Urinary bladder (tissue), 4 donors: ENCODE measurements at places on chromosomes 1 and 21.

GRCh38 chr21:23695443-23695842 lies 1911.8 kb downstream of the MRPL39 start:
- DNase-seq = no peak

GRCh38 chr21:41390043-41390639 lies 28.3 kb downstream of the MX2 start:
- no peak for DNase-seq

DNA sequence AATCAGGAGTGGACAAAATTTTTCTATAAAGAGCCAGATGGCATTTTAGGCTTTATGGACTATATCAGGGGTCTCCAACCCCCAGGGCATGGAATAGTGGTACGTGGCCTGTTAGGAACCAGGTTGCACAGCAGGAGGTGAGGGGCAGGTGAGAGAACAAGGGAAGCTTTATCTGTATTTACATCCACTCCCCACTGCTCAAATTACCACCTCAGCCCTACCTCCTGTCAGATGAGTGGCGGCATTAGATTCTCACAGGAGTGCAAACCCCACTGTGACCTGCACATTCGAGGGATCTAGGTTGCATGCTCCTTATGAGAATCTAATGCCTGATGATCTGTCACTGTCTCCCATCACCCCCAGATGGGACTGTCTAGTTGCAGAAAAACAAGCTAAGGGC lies 13.9 kb downstream of the PHTF1 start:
- DNase-seq = no peak

GRCh38 chr21:34353182-34353581 lies 10.6 kb upstream of the KCNE2 start:
- DNase-seq = no peak

- no peak for DNase-seq
Measured at GRCh38 chr1:167722152-167722869, 529 bp downstream of the MPZL1 start.

- no peak for DNase-seq
Measured at GRCh38 chr1:84756001-84756400, 65.7 kb upstream of the SSX2IP start.

DNA sequence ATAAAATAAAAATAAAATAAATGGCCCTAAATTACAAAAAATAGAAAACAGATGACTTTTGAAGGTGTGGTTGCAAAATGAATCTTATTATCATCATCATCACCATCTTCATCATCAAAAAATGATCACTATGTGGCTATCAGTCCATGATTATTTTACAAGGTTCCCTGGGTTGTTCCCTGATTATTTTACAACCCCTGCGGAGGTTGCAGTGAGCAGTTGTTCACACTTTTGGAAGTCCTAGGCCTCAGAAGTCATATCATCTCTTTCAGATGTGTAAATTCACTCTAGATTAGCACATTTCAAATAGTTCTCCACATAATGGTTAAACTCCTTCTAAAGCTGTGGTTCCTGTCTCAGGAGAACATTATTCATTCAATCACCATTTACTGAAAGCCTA lies 57.4 kb upstream of the NR5A2 start:
- DNase-seq = no peak

DNA sequence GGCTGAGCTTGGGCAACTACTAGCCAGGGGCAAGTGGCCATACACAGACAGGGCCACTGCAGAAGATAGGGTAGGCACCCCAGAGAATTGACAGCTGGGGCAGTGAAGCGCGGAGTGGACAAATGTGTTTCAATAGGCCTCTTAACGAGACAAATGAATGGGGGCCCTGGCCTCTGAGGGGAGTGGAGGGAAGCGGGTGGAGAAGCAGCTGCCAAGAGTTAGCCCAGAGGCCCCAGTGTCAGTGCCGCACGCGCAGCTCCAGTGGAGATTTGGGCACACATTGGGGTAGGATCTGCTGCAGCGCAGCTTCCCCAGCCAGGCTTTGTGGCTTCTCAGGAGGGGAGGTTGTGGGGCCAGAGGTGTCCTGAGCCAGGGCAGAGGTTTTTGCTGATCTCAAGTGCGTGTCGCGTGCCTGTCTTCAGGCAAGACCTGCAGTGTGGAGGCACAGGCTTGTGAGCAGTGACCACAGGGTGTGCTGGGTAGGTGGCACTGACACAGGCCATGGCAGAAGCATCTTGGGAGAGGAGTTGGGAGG lies 16.9 kb downstream of the PTPRF start:
- no peak for DNase-seq

- DNase-seq = no peak
Measured at GRCh38 chr1:193181536-193181935, 4.9 kb downstream of the B3GALT2 start.
